ENCODE measurements at places on chromosomes 4 and X.

GRCh38 chrX:17656035-17656418, 81.3 kb upstream of the SCML1 start:
- DNase-seq = no peak

GRCh38 chrX:74535086-74535407, 79.4 kb downstream of the RLIM start:
- DNase-seq = no peak

- no peak for DNase-seq
Observed at GRCh38 chr4:85939595-85939994, 420.3 kb downstream of the MAPK10 start.

GRCh38 chr4:126344472-126344871, 1029.7 kb downstream of the FAT4 start:
- DNase-seq = no peak

- no peak for DNase-seq
Observed at GRCh38 chr4:8189551-8190466, 9.3 kb upstream of the SH3TC1 start.

- DNase-seq = no peak
Observed at GRCh38 chr4:121943941-121944340, 7.9 kb downstream of the TRPC3 start.

DNA sequence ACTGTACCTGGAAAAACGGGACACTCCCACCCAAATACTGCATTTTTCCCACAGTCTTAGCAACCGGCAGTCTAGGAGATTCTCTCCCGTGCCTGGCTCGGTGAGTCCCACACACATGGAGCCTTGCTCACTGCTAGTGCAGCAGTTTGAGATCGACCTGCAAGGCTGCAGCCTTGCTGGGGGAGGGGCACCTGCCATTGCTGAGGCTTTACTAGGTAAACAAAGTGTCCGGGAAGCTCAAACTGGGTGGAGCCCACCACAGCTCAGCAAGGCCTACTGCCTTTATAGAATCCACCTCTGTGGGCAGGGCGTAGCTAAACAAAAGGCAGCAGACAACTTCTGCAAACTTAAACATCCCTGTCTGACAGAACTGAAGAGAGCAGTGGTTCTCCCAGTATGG, 205.2 kb downstream of the CHIC1 start:
- no peak for DNase-seq

DNA sequence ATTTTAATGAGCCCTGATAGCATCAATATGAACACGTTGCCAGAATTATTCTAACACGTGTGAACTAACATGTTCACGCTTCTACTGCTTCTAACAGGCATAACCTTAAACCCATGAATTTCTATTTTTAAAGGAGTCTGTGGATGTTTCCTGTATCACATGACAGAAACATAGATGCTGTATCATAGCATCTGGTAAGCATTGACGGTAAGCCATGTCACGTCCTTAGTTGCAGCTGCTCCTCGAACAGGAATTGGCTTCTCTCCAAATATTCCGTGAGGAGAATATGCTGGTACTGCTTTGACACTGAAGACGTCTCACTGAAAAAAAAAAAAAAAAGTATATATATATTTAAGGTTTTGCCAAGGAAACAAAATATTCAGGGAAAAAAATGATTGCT, 105.1 kb upstream of the MXRA5 start:
- DNase-seq = no peak

GRCh38 chrX:99705701-99706100, 704.4 kb downstream of the PCDH19 start:
- DNase-seq = no peak

GRCh38 chr4:58453956-58454355, 1343.8 kb upstream of the IGFBP7 start:
- no peak for DNase-seq

DNA sequence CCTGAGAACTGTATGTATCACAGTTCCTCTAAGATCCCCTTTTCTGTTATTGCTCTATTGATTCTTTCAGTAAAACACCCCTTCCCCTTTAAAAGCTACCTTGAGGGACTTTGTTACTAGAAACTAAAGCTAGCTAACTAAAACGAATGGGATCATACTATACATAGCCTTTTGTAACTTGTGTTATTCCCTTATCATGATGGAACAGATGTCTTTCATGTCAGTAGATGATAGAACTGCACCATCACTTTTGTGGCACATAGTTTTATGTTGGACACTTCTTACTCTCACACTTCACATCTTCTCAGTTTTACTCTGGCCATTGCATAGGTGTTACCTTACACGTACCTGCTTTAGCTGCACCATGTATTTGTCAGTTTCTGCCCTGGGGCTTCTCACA, 46.6 kb upstream of the PGRMC2 start:
- no peak for DNase-seq

GRCh38 chr4:74821541-74821940, 27.2 kb upstream of the BTC start:
- DNase-seq = no peak

DNA sequence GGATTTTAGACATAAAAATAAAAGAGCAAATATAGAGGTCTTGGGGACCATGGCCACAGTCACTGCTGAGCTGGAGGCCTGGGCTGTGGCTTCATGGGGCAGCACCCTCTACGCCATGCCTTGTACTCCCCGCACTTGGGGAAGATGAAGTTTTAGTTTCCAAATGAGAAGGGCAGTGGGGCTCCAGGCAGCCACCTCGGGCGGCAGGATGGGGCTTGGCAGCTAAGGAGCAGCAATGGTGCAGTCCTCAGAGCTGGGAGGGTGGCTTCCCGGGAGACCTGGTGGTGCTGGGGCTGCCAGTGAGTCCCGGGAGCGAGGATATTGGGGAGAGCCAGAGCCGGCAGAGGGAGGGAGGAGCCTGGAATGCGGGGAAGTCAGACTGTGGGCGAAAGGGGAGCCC, 2.4 kb downstream of the CXCR3 start:
- DNase-seq = no peak

Data from NCI-H1105 (cell line).